ENCODE measurements at places on chromosomes 5 and 9.

DNA sequence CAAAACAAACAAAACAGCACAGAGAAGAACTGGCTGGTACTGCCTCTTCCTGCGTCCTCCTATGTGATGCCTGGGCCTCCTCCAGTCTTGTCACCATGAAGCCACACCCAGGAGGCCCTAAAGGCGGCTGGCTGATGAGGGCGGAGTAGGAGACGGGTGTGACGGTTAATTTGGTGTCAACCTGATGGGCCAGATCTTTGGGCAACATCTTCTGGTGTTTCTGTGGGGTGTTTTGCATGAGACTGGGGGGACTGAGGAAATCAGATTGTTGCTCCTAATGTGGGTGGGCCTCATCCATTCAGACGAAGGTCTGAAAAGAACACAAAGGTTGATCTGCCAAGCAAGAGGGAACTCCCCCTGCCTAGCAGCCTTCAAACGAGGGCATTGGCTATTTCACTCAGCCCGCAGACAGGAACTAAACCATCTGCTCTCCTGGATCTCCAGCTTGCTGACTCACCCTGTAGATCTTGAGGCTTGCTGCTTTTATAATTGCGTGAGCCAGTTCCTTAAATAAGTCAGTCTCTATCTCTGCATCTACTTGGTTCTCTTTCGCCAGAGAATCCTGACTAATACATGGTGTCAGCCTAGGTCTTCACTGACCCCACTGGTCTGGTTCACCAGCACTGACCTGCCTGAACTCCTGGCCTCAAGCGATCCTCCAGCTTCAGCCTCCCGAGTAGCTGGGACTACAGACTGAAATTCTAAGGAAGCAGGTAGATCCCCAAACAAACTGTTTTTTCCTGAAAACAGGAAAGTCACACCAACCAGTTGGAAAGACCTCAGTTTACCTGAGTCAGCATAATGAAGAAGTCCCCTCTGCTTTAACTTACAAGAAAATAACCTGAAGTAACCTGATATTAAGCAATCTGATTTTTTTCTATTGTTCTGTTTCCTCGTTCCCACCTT is 12.8 kb upstream of the ZFP62 start:
- DNase-seq: no peak

GRCh38 chr5:142611154-142611553 is 74.7 kb downstream of the FGF1 start:
- peak; percentile 48 for DNase-seq

- no peak for DNase-seq
Measured at GRCh38 chr9:13860946-13861640, 452.8 kb downstream of the NFIB start.

GRCh38 chr5:164372892-164373291 is 867.5 kb downstream of the MAT2B start:
- DNase-seq: no peak

- DNase-seq: no peak
Measured at GRCh38 chr5:30959238-30959637, 234.2 kb upstream of the CDH6 start.

- peak; percentile 8 for DNase-seq
Measured at GRCh38 chr5:110414360-110414759, 312.1 kb downstream of the TMEM232 start.

DNA sequence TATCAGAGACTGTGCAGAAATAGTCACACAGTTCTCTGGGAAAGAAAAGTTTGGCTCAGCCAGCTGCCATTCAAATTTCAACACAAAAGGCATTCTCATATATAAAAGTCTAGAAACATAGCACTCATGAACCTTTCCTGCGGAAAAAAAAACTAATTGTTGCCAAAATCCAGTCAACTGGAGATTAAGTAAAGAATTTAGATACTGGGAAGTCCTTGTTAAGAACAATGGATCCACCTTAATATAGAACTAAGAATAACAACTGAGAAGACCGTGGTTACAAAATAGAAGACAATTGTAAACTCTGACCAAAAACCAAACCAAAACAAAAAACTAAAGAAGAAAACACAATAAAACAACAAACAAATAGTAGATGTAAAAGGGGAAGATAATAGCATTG is 238.8 kb upstream of the PCSK5 start:
- DNase-seq: no peak

GRCh38 chr5:161403996-161404395 is 142.5 kb downstream of the GABRB2 start:
- no peak for DNase-seq

- no peak for DNase-seq
Measured at GRCh38 chr9:109033941-109034700, 20.8 kb upstream of the CTNNAL1 start.

GRCh38 chr5:18074961-18075360 is 440.7 kb downstream of the TAF11L14 start:
- DNase-seq: no peak

- no peak for DNase-seq
Measured at GRCh38 chr5:157303667-157304327, 37.9 kb downstream of the CYFIP2 start.

DNA sequence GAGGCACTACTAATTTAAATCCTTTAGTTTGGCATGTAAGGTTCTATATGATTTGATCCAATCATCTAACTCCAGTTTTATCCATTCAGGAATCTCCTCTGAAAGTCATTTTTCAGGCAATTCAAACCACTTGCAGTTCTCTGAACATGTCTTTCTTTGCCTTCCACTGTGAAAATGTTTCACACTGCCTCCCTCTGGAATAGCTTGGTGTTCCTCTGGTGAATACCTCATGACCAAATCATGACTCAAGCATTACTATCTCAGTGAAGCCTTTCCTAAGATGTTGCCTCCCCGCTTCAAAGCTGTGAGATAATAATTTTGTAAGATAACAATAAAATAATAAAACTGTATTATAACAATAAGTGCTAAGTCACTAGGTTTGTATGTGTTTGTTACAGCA is 981.1 kb downstream of the DTWD2 start:
- no peak for DNase-seq

DNA sequence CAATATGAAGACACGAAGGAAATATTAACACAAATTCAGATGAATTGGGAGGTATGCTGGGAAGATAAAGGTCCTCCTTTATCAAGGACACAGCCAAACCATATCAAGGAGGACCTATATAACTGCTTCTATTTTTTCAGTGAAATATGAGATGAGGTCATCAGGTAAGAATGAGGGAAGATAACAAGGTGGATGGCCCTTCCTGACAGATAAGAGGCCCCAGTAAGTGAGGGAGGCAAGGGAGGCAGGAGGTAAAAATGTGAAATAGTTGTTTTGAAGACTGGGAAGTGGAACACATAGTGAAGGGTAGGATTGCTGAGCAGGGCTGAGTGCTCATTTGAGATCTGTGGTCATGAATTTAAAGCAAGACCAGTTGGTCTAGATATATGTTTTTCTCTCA is 60.0 kb upstream of the FOXE1 start:
- DNase-seq: peak; percentile 27
